Nephron progenitor cell (in vitro differentiated cells): ENCODE measurements at places on chromosomes 11 and 22.

- no peak for DNase-seq
Measured at GRCh38 chr22:50162391-50162956, 8.1 kb upstream of the PANX2 start.

DNA sequence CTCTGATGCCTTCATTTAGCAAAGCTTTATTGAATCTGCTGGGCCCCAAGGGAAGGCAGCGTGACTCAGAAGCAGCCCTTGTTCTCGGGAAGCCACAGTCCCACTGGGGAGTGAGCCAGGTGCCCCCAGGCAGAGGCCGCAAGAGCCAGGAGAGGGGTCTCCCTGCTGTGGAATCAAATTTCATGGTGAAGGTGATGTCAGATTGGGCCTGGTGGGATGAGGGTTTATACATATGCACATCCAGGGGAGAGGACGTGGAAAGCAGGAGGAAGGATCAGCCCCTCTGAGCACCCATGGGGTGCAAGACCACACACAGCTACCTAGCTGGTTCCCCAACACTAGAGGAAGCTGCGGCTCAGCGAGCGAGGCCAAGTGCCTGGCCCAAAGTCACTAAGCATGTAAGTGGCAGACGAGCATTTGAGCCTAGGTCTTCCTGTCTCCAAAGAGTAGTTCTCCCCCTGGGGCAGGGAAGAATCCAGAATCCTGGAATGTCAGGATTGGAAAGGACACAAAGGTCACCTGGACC lies 2.0 kb downstream of the SYNGR1 start:
- peak; percentile 46 for DNase-seq

- DNase-seq, result no peak
Measured at GRCh38 chr11:27116684-27117083, 76.1 kb downstream of the BBOX1 start.

- DNase-seq, result no peak
Measured at GRCh38 chr11:74956397-74957015, 7.4 kb downstream of the SPCS2 start.

- DNase-seq, result no peak
Measured at GRCh38 chr11:61882879-61883278, 8.5 kb downstream of the FADS3 start.

DNA sequence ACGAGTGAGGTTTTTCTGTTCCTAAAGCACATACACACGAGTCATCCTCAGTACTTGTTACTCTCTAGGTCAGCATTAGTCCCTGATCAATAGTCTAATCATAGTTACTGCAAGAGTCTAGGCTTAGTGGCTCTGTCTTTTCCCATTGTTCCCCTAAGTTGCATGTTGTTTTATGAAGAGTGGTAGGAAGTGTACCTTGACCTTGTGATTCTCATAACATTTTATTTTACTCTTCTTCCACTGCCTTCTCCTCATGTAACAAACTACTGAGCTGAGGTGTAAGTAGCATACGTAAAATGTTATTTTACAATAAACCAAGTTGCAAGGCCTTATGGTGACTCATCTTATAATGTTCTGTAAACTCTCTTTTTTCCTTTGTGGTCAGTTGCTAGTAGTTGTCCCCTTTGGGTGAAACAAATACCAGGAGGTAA lies 15.0 kb downstream of the METTL15 start:
- DNase-seq, result no peak

- DNase-seq, result no peak
Measured at GRCh38 chr22:37887584-37888378, 18.3 kb upstream of the MICALL1 start.

GRCh38 chr22:28822930-28823551 lies 22.7 kb upstream of the XBP1 start:
- DNase-seq, result no peak

DNA sequence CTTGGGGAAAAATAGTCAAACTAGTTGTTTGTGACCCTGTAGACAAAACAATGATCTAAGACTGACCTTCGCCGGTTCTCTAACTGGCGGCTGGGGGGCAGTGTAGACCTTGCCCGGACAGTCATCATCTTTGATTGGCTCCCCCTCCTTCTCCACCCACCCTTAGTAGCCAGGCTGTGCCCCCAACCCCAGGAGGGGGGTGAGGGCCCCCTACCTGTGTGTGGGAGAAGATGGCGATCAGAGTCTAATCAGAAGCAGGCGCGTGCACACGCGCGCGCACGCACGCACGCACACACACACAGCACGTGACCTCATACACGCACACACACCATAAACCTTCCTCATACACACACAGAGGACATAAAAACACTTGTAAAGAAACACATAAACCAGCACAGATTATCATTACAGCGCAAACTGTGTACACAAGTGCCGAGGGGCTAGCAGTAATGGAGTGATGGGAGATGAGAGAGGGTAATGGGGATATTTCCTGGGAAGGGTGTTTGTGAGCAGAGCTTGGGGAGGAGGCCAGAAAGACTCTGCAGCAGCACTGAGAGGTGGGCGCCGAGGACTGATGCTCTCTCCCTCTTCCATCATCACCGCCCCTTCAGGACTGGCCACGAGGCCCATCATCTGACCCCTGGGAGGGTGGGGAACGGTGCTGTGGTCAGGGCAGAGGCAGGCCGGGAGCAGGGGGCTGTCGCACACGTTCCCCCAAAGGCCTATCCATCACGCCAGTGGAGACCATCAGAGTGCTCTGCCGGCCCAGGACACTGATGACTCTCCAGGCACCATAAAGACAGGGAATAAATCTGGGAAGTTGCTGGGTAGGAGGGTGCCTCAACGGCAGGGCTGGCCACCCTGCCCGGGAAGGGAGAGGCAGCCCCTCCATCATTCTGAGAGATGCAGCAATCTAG lies 12.2 kb downstream of the NECTIN1 start:
- DNase-seq, result no peak

GRCh38 chr11:1388763-1389102 lies 1.0 kb upstream of the BRSK2 start:
- DNase-seq, result peak; percentile 39

DNA sequence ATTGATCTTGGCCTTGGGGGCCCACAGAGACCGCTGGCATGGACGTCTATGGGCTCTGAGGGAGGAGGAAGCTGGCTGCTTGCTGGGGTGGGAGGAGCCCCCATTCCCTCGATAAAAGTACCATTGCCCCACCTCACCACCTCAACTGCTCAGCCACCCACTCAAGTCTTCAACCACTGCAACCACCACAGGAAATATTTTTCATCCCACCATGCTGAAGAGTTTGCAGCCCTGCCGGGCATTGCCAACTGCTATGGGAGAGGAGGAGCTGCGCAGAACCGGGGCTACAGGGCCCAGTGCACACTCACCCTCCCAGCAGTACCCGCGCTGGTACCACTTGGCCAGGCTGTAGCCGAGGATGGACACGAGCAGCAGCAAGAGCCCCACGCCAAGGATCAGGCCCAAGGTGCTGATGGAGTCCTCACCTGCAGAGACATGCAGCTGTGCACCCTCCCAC lies 29.2 kb downstream of the IL10RA start:
- no peak for DNase-seq

GRCh38 chr11:82994604-82995230 lies 77.0 kb downstream of the RAB30 start:
- no peak for DNase-seq

DNA sequence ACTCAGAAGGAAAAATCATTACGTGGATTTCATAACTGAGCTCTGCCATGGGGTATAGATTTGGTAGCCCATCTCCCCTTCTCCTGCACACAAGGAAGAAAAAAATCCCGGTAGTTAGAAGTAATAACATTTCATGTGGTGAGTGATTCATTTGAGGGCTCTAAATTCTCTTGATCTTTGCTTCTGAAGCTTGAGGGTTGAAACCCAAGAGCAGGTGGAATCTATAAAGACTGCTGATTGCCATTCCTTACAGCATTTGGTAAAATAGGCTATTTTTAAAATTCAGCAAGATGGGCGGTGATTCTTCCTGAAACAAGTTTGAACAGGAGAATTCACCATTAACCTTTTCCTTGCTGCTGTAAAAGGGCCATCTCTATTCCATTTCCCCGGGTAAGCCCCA lies 266.1 kb downstream of the CADM1 start:
- DNase-seq, result no peak

GRCh38 chr22:41608386-41608785 lies 12.5 kb downstream of the DESI1 start:
- DNase-seq, result no peak

- no peak for DNase-seq
Measured at GRCh38 chr11:114275280-114275679, 20.9 kb upstream of the NNMT start.

- no peak for DNase-seq
Measured at GRCh38 chr11:19725379-19726079, 12.9 kb downstream of the NAV2 start.

DNA sequence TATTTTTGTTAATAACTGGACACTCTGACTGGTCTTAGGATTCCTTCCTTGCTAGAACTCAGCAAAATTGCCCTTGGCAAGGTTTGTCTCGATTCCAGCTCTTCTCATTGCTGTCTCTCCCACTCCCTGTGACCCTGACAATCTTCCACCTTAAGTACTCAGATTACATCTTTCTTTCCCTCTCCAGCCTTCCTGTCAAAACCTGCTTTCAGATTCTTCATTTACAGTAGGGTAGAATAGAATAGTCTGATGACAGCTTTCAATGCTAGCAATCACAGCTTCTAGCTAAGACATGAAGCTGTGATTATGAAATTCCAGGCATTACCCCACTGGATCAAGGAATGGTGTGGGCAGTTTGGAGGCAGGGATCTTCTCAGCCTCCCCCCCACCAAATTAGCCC lies 39.2 kb upstream of the LMO2 start:
- DNase-seq, result no peak

- DNase-seq, result no peak
Measured at GRCh38 chr22:42670921-42671709, 21.9 kb upstream of the CYB5R3 start.

GRCh38 chr11:2217211-2218030 lies 45.8 kb upstream of the TH start:
- DNase-seq, result no peak

GRCh38 chr11:93251922-93252321 lies 54.1 kb upstream of the SLC36A4 start:
- no peak for DNase-seq

DNA sequence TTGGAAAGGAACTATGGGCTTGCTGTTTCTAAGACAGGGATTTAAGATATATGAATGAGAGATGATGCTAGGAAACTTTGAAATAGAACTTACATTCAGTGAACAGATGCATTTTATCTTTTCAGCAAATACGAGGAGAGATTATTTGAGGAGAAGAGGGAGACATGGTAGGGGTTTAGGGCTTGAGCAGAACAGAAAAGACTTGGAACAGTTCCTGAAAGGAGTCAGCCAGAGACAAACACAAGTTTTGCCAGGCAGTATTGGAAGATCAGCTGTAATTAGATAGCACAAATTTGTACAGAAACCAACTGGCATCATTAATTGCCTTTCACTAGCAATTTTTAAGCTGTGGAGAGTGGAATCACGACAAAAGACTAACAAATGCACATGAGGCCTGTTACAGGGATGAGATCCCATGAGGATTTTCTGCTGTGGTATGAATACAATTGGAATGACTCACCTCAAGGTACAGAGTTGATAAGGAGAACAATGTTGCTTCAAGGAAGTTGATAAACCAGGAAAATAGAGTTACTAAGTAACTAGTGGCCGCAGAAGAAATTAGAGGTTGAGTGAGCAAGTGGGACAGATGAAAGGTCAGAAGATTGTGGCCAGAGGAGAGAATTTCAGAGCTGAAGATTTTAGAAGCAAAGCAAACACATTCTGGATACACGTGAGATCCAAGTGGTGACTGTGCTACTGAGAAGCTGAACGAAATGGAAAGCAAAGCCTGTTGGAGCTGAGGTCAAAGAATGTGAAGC lies 67.9 kb downstream of the CYB5R2 start:
- no peak for DNase-seq

DNA sequence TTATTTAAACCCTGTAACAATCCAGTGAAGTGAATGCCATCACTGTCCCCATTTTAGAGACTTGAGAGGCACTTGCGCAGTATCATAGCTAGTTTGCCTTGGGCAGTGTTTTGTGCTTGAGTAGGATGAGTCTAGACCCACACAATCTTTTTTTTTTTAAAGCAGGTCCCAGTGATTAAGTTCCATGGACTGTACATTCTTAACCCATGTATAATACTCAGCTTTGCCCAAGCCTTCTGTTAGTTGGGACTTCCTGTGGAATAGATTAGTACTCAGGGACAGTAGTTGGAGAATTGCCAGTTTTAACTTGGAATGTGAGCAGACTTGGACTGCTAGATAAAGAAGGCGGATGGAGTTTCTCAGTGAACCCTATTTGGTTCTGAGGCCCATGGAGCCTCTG lies 108.6 kb upstream of the RASSF10 start:
- DNase-seq, result no peak

DNA sequence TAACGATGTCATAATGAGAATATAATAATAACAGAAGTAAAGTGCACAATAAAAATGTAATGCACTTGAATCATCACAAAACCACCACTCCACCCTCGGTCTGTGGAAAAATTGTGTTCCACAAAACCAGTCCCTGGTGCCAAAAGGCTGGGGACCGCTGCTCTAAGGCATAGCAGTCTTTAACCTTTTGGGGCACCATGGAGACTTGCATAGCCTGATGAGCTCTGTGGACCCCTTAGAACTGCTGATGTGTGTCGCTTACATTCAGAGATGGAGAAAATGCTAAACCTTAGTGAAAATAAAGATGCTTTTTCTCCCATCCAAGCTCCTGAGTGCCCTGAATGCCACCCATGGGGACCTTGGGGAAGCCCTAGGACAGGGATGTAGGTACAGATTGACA lies 87.6 kb upstream of the SEPTIN5 start:
- DNase-seq, result no peak

DNA sequence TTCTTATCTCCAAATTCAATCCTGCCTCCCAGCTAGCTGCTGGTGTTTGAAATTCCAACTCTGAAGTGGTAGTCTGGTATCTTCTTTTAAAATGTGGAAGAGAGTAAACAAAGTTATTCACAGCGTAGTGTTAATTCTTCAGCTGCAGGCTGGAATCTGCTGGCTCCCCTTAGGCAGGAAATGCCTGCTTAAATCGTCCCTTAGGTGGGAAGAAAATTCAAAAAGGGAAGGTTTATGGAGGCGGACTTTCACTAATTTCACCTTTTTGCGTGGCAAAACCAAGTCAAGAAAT lies 439.0 kb upstream of the CCDC90B start:
- no peak for DNase-seq

- peak; percentile 32 for DNase-seq
Measured at GRCh38 chr11:75476739-75477613, 44.0 kb upstream of the KLHL35 start.

DNA sequence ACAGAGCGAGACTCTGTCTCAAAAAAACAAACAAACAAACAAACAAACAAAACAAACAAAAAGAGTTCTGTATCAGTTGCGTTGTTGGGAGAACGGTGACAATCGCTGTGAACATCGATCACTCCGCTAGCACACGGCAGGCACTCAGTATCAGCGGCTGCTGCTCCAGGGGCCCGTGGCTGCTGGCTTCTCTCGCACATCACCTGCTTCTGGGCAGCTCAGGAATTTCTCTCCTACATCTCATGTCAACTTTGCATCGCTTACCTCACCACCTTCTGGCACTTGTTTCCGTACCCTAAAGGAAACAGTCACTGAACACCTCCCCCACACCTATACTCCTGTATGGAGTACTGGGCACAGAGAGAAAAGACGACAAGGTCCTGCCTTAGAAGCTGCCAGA lies 70.3 kb upstream of the WNT7B start:
- DNase-seq, result no peak
